Activated T-helper 1 cell treated with anti-CD3 and anti-CD28 coated beads, Interleukin-2, amount 50 U/mL, for 16 hours (primary cell): ENCODE measurements at places on chromosomes 5 and 9.
A peak's percentile ranks its signal among the peaks of the same experiment; 100 is the strongest.

GRCh38 chr9:73182928-73183327 is 31.3 kb downstream of the ANXA1 start:
- no peak for DNase-seq

DNA sequence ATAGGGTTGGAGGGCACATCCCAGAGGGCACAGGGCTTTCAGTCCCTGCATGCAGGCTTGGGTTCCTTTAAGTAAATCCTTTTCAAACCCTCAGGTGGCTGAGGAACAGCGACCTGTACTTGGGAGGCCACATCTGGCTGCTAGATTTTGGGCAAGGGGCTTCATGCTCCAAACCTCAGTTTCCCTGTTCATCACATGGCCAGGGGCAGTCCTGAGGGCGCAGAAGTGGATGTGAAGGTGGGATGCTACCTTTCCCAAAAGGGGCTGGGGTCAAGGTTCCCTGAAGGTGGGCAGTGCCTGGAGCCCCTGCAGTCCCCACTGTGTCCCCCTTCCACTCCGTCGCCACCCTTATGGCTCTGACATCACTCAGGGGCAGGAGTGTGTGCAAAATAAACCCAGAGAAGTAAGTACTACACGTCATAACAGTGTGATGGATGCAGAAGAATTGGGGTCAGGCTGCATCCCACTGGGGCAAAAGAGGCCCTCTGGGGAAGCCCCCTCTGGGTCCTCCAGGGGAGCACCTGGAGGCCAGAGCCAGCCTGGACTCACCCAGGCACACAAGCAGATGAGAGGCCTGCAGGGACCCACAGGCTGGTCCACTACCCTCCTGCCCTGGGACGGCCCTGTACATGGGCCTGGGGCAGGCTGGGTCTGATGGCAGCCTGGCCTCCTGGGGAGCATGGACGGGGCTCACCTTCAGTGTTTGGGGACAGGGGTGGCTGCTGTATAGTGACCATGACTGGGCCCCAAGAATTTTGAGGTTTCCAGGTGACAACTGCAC is 1.9 kb upstream of the CARD19 start:
- DNase-seq, result no peak

- DNase-seq, result no peak
Observed at GRCh38 chr5:101102506-101102905, 199.4 kb upstream of the ST8SIA4 start.

DNA sequence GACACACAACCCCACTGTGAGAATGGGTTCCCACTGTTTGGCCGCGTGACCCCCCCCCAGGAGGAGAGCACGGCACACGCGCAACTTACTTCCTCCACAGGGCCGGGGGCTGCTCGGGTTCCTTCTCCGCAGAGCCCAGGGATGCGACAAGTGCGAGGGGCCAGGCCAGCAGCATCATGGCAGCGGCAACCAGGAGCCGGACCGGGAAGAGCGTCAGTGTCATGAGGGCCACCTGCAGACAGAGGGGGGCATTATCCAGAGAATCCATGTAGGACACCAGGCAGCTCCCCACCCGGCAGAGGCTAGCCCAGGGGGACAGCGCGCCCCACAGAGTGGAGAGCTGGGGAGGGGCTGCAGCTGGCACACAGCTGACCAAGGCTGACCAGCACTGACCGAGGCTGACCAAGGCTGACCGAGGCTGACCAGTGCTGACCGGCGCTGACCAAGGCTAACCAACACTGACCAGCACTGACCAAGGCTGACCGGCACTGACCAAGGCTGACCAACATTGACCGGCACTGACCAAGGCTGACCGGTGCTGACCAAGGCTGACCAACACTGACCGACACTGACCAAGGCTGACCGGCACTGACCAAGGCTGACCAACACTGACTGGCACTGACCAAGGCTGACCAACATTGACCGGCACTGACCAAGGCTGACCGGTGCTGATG is 22.3 kb downstream of the LPCAT1 start:
- DNase-seq, result no peak

DNA sequence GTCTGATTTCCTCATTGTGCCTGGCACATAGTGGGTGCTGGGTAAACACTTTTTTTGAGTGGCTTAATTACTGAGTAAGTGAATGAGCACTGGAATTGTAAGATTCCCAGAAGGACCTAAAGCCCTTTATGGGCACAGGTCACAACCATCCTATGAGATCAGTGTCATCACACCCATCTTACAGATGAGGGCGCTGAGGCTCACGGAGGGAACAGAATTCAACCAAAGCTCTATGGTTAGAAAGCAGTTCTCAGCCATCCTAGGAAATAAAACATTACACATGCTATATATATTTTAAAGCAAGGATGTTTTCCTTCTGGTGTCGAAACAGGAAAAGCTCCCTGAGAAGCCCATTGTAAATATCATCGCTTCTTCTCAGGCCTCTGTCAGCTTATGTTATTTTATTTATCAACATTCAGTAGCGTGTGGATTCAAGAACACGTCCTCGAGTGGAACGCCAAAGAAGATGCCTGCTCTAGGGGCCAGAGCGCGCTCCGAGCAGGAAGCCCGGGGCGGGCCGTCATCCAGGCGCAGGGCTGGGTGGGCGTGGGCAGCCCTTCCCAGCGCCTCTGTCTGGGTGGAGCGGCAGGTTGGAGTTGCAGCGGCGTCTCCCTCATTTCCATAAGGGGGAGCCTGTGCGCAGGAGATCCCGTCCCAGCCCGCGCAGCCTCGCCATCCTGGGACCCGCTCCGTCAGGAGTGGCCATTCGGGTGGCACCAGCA is 155.8 kb upstream of the SMIM23 start:
- DNase-seq, result no peak

DNA sequence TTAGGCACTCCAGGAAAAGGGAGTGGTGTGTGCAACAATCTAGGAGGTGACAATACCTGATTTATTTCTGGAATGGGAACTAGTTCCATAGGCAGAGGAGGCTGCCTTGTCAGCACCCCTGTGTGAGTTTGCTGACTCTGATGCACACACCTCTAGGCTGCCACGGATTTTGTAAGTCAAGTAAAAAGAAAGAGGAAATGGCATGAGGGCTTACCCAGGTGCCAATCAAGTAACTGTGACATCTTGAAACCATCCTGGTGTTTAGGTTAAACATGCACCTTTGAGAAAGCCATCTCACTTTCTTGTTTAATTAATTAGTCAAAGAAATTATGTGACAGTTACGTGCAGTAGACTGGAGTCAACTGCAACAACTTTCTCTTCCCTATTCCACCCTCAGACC is 32.3 kb upstream of the FAM81B start:
- no peak for DNase-seq

DNA sequence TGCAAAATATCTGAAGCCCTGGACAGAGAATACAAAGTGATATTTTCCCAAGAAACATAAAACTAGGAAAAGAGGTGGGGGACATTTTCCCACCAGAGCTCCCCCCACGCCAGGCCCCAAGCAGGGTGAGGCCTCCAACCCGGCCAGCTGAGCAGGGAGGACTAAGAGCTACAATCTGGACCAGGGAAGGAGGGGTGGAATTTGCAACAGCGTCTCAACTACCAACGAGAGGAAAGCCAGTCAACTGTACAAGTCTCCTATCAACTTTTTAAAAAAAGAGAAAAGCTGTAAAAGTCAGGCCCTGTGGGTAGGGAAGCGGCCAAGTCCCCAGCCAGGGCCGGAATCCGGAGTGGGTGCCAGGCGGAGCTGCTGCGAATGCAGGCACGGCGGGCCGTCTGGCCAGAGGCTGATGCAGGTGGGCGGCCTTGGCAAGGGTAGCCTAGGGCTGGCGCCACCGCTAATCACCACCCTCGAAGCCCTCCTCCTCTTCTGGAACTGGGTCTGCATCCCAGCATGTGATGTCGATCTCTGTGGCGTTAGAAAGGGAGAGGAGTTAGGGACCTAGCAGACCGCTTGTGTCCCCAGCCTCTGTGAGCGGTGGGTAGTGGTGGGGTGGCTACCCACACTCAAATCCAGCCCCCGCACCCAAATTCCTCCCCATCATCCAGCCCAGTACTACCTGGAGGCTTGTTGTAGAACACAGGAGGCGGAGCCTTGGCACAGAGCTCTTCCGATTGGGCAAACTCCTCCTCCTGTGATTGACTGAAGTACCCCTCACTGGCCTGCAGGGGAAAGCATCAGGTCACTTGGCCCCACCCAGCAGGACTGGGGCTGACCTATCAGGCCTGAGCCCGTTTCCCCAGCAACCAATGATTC is 10.6 kb downstream of the PRR7 start:
- DNase-seq, result no peak

- no peak for DNase-seq
Observed at GRCh38 chr5:81724571-81724970, 26.3 kb downstream of the SSBP2 start.

- DNase-seq, result no peak
Observed at GRCh38 chr5:157710882-157711281, 20.3 kb upstream of the THG1L start.

DNA sequence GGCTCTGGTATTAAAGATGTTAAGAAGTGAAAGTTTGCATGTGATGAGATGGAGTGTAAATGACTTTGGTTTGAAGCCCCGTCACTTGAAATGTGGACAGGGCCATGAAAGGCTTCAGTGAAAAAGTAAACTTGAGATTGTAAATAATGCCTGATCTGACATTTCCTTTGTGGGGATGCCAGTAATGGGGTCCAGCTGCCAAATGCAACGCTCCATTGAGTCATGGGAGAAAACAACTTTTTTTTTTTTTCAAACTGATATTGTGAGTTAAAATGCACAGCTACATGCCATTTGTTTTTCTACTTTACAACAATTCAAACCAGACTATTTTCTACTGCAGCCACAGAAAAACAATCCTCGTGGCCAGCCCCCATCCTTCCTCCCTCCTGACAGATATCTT is 327.0 kb upstream of the TNC start:
- DNase-seq, result no peak

DNA sequence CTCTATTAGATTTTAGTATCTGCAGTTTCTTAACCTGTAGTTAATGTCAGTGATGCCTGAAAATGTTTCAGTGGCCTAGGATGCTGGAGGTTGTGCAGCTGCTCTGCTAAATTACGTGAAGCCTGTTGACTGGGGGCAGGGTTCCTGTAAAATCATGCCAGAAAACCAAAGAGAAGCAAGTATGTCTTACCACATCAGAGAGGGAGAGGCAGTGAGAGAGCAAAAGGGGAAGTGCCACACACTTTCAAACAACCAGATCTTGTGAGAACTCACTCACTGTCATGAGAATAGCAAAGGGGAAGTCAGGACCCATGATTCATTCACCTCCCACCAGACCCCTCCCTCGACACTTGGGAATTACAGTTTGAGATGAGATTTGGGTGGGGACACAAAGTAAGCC is 83.9 kb upstream of the CYLC2 start:
- no peak for DNase-seq

DNA sequence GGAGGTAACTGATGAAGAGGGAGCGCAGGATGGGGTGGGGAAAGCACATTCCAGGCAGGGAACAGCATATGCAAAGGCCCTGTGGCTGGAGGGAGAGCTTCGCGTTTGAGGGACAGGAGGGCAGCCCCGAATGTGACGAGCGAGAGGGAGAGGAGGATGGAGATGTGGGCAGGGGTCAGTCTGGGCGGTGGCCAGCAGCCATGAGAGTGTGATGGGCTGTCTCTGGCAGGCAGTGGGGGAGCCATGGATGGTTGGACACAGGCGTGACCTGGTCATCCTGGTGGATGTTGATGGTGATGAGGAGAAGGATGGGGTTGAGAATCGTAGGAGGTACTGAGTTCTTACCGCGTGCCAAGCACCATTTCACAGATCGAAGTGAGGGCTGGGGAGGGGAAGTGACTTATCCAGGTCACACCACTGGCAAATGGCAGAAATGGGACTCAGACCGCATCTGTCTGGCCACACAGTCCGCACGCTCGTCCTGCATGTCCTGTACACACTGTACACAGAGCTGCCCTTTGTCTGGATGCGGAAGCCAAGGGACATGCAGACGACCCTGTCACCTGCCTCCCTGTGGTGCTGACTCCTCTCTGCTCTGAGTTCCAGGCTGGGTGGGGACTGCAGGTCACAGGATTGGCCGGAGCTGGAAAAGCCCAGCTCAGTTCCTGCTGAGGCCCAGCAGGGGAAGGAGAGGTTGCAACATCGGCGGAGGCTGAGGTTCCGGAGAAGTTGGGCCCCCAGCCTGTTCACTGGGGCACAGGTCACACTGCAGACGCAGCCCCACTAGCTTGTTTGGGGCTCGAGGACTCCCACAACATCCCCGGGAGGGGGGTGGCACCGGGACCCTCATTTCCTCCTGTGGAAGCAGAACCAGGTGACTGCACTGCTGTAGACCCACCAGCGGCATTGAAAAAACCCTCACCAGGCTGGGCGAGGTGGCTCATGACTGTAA is 165.6 kb upstream of the IER5L start:
- DNase-seq, result no peak

- DNase-seq, result no peak
Observed at GRCh38 chr9:129073404-129073803, 7.5 kb upstream of the DOLPP1 start.

- DNase-seq, result no peak
Observed at GRCh38 chr5:178469975-178470759, 120.0 kb downstream of the COL23A1 start.

GRCh38 chr5:72205431-72206009 is 98.2 kb downstream of the MAP1B start:
- DNase-seq, result no peak

GRCh38 chr9:95332860-95333259 is 15.4 kb upstream of the FANCC start:
- no peak for DNase-seq

- DNase-seq, result no peak
Observed at GRCh38 chr5:115785381-115786065, 30.9 kb downstream of the CDO1 start.

DNA sequence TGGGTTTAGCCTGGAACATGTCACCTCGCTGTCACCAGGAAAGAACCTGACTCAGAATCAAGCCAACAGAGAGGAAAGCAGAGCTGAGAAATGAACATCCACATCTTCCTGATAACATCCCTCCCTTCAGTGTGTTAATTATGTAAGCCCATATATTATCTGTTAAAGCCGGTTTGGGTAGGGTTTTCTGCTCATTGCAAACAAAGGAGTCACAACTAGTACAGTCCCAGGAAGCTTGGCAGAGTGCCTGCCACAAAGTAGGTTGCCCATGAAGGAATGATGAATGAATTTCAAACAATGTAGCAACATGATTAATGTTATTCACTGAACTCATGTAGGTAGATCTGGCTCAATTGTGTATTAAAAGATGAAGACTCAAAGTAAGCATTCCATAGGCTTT is 10.4 kb upstream of the PPARGC1B start:
- DNase-seq, result no peak

DNA sequence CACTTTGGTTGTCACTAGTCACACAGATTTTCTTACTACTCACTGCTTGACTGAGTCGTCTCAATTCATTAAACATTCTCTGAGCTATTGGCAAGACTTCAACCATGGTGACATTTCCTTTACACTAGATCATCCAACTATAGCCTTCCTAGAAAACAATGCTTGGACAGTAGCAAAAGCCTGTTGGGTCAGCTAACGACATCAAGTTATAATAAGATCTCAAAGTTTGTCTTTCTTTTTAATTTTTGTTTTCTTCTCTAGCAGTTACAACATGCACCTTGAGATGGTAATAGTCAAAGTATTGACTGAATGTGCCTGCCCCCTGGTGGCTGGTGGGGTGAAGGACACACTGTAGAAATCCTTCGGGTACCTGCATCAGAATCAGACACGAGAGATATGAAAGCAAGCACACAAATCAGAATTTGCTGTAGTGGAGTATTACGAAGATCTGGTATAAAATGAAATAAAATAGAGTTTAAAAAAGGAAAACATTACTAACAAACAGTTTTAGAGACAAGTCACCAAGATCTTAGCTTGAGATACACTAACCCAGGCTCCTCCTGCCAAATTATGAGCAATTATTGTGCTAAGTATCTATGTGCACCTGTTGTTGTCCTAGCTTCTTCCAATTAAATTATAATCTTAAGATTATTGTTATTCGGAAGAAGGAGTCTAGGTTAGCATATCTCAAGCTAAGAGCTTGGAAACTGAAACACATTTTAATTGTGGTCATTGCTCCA is 81.2 kb downstream of the ARL15 start:
- DNase-seq, result peak; percentile 43

- DNase-seq, result no peak
Observed at GRCh38 chr5:80343067-80343466, 23.3 kb downstream of the SPZ1 start.
